CD4-positive, alpha-beta memory T cell (primary cell): ENCODE measurements at places on chromosomes 7 and 10. TPM values are rescaled to one million over a fixed set of nuclear protein-coding genes. Genes with fewer than 3 reads are reported as not detected.
A peak's percentile ranks its signal among the peaks of the same experiment; 100 is the strongest.

The KCNK18 gene
- total RNA-seq, result not detected

The ZNF503 gene
- 0.12 TPM for total RNA-seq

The CPA2 gene
- total RNA-seq, result not detected

The SEMA4G gene
- total RNA-seq, result 1.4 TPM

The GIMAP2 gene
- 244 TPM for total RNA-seq

The PPP1R3A gene
- total RNA-seq, result not detected

The AASS gene
- total RNA-seq, result 3.0 TPM

The DPP6 gene
- not detected for total RNA-seq

The POR gene
- 60.2 TPM for total RNA-seq

DNA sequence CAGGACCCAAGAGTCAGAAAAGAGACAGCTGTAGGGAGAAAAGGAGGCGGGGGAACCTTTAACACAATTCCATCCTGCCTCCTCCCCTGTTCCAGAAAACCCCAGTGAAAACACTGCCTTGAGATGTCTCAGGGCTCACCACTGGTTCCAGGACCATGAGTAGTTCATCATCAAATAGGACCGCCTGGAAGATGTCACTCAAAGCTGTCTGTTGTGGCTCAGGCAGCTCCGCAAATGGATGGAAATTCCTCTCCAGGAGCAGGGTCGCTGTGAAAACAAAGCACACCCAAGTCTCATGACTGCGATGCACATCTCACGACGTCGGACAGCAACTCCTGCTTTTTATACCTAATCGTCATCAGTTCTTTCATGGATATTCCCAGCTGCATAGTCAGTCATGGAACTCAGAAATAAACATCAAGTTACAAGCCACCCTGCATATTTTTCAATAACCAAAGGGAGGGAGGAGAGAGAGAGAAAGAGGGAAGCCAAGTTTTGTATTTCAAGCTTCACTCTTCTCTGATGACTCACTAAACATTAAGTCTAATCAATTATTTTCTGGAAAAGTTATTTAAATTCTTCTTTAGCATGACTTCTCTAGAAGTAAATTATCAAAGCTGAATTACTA is 49.2 kb downstream of the GSDME start:
- H3K36me3 ChIP-seq, result no peaks in the 10 kb centered on the region
- no peak for DNase-seq
- H3K27ac ChIP-seq, result no peak overlapping the region
- no peaks in the 10 kb centered on the region for H3K27me3 ChIP-seq

GRCh38 chr10:43880160-43880559 is 231.5 kb upstream of the ZNF32 start:
- no peak overlapping the region for H3K4me3 ChIP-seq
- H3K27me3 ChIP-seq, result no peaks in the 10 kb centered on the region
- no peak for DNase-seq
- H3K27ac ChIP-seq, result no peak overlapping the region
- H3K4me1 ChIP-seq, result no peaks in the 10 kb centered on the region
- no peaks in the 10 kb centered on the region for H3K36me3 ChIP-seq

DNA sequence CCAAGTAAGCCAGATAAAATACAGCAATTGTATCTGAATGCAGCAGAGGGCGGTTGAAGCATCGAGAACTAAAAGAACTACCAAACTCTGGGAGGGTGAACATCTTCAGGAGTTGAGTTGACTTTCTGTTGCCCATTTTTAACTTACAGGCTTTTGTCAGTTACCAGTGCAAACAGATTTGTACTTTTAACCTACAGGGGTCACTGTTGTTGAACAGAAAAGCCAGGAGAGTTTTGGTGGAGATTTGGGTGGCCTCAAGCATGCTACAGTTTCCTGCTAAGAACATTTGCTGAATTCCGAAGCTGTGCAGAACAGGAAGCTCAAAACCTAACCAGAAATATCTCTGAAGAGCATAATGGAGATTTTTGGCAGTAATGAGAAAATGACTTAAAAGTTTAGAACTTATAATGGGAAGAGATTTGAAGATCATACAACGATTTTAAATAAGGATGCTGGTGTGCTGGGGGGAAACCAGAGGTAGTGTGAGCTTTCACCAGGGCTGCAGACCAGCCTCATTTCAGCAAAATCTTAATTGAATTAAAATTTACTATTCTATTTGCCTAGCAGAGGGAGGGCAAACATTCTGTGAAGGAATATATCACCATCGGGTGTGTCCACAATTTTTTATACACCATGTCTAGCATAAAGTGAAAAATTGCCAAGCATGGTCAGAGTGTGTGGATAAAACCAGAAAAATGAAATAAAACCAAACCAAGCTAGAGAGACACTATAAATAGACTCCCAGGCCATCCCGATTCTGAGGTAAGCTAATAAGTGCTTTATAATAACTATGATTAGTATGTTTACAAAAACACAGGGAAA is 208.6 kb upstream of the CCDC6 start:
- H3K4me1 ChIP-seq, result no peaks in the 10 kb centered on the region
- DNase-seq, result peak; percentile 21
- no peaks in the 10 kb centered on the region for H3K27me3 ChIP-seq
- H3K36me3 ChIP-seq, result no peaks in the 10 kb centered on the region

DNA sequence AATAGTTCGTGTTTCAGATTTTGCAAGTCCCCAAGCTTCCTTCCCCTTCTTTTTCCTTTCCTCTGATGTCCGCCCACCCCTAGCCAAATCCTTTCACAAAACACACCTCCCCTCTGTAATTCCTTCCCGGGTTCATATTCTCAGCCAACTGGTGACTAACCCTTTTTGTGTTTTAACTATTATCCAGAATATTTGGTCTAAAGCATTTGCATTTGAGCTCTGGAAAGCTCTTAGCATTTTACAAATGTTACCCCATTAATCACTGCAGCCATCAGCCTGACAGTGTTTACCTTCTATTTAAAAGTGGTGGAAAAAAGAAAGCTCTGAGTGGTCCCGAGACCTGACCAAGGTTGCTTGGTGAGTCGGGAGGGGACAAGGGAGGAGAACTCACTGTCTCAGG is 139.0 kb downstream of the CREB5 start:
- H3K4me3 ChIP-seq, result no peak overlapping the region
- no peak overlapping the region for H3K27ac ChIP-seq
- no peaks in the 10 kb centered on the region for H3K27me3 ChIP-seq

GRCh38 chr7:130865408-130866236 is 131.6 kb upstream of the KLF14 start:
- H3K36me3 ChIP-seq, result peaks cover 7% of the 10 kb centered on the region
- peak; percentile 18 for DNase-seq
- H3K4me3 ChIP-seq, result no peak overlapping the region
- no peak overlapping the region for H3K27ac ChIP-seq
- H3K4me1 ChIP-seq, result no peaks in the 10 kb centered on the region
- H3K27me3 ChIP-seq, result no peaks in the 10 kb centered on the region

DNA sequence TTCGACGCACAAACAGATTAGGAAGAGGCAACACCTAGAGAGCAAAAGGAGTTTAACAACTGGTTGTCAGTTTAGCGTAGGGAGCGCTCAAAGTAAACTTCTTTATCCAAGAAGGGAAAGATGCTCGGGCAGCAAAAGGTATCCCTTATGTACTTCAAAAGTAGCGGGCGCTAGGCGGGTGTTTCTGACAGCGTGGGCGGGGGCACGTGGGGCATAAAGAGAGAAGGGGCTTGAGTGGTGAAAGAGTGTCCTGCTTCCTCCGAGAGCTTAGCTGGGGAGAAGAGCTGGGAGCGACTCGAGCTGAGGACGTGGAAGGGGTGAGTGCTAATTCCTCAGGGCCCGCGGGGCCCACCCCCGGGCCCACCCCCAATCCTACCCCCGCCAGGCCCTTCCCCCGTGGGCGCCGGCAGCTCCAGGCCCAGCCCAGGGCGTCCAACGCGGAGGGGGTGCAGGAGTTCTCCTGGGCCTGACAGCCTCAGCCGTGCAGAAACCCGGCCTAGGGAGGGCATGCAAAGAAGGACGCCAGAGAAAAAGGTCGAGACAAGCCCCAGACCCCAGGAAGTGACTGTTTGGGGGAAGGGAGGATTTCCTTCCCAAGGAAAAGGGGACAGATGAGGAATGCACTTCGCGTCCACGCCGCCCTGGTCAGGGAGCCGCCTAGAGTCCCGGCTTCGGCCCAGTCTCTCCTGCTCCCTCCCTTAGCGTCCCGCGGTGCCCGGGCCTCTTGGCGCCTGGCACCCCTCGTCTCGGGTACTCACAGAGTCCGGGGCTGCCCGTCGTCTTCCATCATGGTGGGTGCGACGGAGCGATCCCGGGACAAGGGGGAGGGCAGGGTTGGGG is 868 bp downstream of the TIAL1 start:
- H3K27ac ChIP-seq, result peak overlapping the region; percentile 98
- no peaks in the 10 kb centered on the region for H3K36me3 ChIP-seq
- DNase-seq, result peak; percentile 39
- H3K27me3 ChIP-seq, result no peaks in the 10 kb centered on the region

GRCh38 chr7:139033346-139034114 is 2.3 kb downstream of the ZC3HAV1L start:
- no peak overlapping the region for H3K27ac ChIP-seq
- no peaks in the 10 kb centered on the region for H3K27me3 ChIP-seq
- H3K4me3 ChIP-seq, result no peak overlapping the region
- no peaks in the 10 kb centered on the region for H3K36me3 ChIP-seq
- DNase-seq, result no peak

DNA sequence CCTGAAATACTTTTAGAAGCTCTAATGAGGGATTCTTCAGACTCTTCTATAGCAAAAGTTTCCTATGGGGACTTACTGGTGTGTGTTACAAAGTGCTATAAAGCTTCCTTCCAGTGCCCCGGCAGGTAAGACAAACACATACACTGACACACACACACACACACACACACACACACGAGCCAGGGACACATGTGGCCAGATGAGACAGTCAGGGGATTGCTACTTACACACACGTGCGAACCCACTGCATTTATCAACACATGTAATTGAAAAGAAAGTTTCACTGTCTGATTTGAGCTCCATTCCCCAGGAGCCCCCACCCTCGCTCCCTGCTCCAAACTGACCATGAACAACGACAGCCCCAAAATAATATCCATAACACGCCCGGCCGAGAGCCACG is 119.8 kb downstream of the PRPF18 start:
- H3K4me1 ChIP-seq, result peaks cover 14% of the 10 kb centered on the region
- no peaks in the 10 kb centered on the region for H3K36me3 ChIP-seq
- no peak overlapping the region for H3K27ac ChIP-seq
- H3K27me3 ChIP-seq, result no peaks in the 10 kb centered on the region

- DNase-seq, result no peak
- no peaks in the 10 kb centered on the region for H3K27me3 ChIP-seq
- no peak overlapping the region for H3K4me3 ChIP-seq
- no peak overlapping the region for H3K27ac ChIP-seq
- no peaks in the 10 kb centered on the region for H3K36me3 ChIP-seq
These were observed 21.4 kb upstream of the CPVL start for GRCh38 chr7:29167721-29168120.

- H3K27me3 ChIP-seq, result no peaks in the 10 kb centered on the region
- H3K4me1 ChIP-seq, result no peaks in the 10 kb centered on the region
- no peak overlapping the region for H3K27ac ChIP-seq
These were observed 112.4 kb upstream of the GDF10 start for GRCh38 chr10:47187592-47187991.

- no peaks in the 10 kb centered on the region for H3K36me3 ChIP-seq
- H3K27ac ChIP-seq, result no peak overlapping the region
- H3K4me1 ChIP-seq, result no peaks in the 10 kb centered on the region
- DNase-seq, result no peak
These were observed 548.2 kb upstream of the PFKP start for GRCh38 chr10:2519139-2519538.

GRCh38 chr7:116122972-116123595 is 87.3 kb upstream of the TES start:
- DNase-seq, result no peak
- H3K36me3 ChIP-seq, result no peaks in the 10 kb centered on the region
- H3K4me3 ChIP-seq, result no peak overlapping the region
- no peak overlapping the region for H3K27ac ChIP-seq
- H3K27me3 ChIP-seq, result no peaks in the 10 kb centered on the region
- H3K4me1 ChIP-seq, result no peaks in the 10 kb centered on the region

DNA sequence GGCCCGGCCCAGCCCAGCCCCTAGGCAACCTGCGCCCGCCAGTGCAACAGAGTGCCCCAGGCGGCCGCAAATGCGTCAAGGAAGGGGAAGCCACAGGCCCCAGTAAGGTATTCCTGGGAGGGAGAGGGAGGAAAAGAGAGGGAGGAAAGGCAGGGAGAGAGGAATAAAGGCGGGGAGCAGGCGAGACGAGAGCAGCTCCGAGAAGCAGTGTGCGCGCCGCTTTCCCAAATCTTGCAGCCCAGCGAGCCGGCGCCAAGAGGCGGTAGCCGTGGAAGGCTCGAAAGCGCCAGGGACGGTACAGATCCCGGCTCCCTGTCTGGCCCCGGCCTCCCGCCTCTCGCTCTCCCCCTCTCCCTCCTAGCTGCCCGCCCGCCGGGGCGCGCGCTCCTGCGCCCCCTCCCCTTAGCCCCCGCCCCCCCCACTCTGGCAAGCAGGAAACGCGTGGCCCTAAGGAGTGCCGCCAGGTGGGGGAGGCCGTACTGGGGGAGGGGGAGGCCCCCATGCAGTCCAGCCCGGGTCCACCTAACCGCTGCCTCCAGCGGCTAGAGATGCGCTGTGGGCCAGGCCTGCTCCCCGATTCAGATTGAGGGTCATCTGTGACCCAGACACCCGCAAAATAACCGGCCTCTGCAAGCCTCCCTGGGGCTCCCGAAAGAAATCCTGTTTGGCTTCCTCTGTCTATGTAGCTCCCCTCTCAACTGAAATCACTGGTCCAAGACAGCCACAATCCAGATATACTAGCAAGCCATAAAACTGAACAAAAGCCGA is 4.3 kb downstream of the HOXA10 start:
- peaks cover 92% of the 10 kb centered on the region for H3K27me3 ChIP-seq
- peaks cover 56% of the 10 kb centered on the region for H3K4me1 ChIP-seq
- H3K36me3 ChIP-seq, result no peaks in the 10 kb centered on the region
- H3K27ac ChIP-seq, result no peak overlapping the region

GRCh38 chr7:135186841-135187253 is 16.3 kb upstream of the CYREN start:
- H3K4me3 ChIP-seq, result no peak overlapping the region
- no peak overlapping the region for H3K27ac ChIP-seq
- no peaks in the 10 kb centered on the region for H3K4me1 ChIP-seq
- no peaks in the 10 kb centered on the region for H3K27me3 ChIP-seq
- peaks cover 32% of the 10 kb centered on the region for H3K36me3 ChIP-seq

DNA sequence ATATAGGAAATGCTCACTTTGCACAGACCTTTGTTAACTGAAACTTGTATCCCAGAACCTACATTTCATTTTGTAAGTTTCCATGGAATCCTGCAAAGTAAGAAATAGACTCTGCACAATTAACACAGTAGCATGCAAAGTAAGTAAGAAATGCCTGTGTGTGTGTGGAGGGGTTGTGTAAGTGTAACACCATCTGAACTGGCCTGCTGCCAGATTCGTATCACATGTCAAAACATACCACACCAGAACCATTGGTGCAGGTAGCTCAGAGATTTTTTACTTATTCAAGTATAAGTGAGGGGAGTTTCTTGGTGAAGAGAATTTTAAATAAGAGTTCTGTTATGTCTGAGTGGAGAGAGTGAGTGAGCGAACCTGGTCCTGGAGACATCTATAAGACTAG is 17.9 kb upstream of the DDX21 start:
- no peaks in the 10 kb centered on the region for H3K27me3 ChIP-seq
- no peak overlapping the region for H3K4me3 ChIP-seq
- DNase-seq, result no peak
- H3K4me1 ChIP-seq, result no peaks in the 10 kb centered on the region
- peaks cover 21% of the 10 kb centered on the region for H3K36me3 ChIP-seq
